Hematopoietic multipotent progenitor cell treated with erythropoietin and hydrocortisone succinate and interleukin-3 and kit ligand, for 8 days (in vitro differentiated cells): ENCODE measurements at places on chromosomes 16 and 17.
A peak's percentile ranks its signal among the peaks of the same experiment; 100 is the strongest.

- DNase-seq, result peak; percentile 52
Observed at GRCh38 chr17:82300707-82301270, 16.6 kb downstream of the CD7 start.

DNA sequence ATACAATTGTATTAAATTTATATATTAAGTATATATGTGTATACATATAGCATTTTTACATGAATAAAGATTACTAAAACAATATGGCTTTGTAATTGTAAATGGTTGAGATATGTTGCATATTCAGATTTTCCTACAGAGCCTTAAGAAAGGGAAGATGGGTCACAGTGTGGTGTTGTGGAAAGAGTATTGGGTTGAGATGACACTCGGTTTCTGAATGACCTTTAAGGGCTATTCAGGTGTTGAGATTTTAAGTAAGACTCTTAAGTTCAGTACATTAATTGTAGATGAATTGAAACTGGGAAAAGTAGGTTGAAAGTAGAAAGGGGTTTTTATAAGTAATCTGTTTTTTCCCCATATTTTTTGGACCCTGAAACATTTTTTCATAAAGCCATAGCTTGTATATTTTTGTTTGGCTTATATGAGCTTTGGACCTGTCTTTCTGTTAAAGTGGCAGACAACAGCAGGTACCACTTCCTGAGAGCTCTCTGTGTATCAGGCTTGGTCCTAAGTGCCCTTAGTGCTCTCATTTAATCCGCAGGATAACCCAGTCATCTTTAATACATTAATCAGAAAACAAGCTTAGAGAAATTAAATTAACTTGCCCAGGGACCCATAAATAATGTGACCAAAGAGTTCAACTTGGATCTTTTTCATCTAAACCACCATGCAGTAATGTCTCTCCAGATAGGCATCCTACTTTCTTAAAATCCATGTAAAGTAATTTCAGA, 48.5 kb upstream of the MRC2 start:
- DNase-seq, result no peak

DNA sequence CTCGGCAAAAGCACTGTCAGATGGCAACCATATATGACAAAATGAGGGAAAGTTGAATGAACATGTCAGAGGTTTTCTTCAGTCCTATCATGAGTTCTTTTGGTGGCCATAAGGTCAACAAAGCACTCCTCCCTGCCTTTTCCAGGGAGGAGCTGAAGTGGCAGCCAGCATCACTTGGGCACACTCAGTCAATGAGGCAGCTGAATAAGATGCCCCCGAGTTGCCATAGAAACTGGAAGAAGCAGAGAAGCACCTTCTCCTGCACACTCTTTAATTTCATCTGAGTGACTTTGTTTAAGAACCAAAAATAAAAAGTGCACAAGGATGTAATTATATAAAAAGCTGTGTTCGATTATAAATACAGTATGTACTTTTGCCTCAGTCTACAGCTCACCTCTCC, 16.0 kb downstream of the KCNJ2 start:
- no peak for DNase-seq

- DNase-seq, result peak; percentile 29
Observed at GRCh38 chr17:75153780-75154194, 525 bp downstream of the JPT1 start.

- DNase-seq, result no peak
Observed at GRCh38 chr17:37138571-37139120, 189.9 kb downstream of the AATF start.

GRCh38 chr17:58054641-58055040, 28.6 kb upstream of the DYNLL2 start:
- no peak for DNase-seq

DNA sequence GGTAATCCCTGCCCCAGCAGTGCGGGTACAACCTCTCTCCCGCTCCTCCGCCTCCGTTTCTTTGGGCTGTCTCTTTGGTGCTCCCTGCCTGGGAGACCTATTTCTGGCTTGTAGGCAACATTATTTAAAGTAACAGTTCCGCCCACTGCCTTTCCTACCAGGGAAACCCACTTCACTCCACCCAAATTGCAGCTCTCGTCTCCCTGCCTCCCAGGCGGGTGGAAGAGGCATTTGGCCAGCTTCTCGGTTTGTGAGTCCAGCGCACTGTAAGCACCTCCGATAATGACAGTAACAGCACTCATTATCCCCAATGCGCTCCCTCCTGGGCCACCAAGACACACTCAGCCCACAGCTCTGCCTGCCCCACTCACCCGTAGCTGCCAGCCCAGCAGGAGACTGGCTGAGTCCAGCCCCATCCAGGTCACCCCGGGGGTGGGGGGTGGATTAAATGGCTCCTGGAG, 165.1 kb upstream of the CDC42EP4 start:
- no peak for DNase-seq

- no peak for DNase-seq
Observed at GRCh38 chr17:3792481-3792880, 8.5 kb downstream of the ITGAE start.

- no peak for DNase-seq
Observed at GRCh38 chr17:43468691-43469139, 15.1 kb upstream of the DHX8 start.

- DNase-seq, result no peak
Observed at GRCh38 chr16:4675864-4676786, 17.2 kb upstream of the NUDT16L1 start.

- DNase-seq, result peak; percentile 18
Observed at GRCh38 chr17:15885770-15886169, 59.2 kb upstream of the ADORA2B start.

GRCh38 chr17:17024778-17025300, 17.4 kb upstream of the MPRIP start:
- no peak for DNase-seq

DNA sequence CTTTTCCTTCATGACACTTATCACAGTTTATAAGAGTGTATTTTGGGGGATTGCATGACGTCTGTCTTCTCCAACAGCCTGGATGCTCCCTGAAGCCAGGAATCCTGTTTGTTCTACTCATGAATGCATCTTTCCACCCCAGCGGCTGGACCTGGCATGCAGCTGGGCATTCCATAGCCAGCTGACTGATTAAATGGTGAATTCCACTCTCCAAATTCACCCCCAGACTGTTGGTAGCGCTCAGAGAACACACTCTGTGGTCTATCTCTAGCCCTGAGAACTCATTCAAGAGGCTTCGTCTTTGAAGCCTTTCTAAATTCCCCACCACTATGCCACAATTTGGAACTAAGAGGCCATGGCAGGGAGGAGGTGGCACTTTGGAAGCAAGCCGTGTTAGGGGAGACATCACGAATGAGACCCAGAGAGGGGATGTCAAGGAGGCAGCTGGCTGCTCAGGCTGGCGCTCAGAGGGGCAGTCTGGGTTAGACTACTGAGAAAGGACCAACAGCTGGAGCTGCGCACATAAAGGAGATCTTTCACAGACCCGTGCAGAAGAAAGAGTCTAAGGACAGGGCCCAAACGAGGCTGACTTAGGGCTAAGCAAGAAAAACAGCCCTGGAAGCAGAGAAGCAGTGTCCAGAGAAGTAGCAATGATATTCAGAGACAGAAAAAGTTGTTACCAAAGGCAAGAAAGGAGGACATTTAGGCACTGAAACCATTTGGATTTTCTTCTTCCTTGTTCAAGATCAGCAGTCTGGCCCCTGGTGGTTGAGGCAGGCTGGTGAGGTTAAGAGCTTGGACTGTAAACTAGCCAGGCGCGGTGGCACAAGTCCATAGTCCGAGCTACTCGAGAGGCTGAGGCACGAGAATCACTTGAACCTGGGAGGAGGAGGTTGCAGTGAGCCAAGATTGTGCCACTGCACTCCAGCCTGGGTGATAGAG, 42.4 kb upstream of the ZNF629 start:
- DNase-seq, result no peak

GRCh38 chr17:62627904-62628633, 599 bp downstream of the MRC2 start:
- DNase-seq, result no peak

DNA sequence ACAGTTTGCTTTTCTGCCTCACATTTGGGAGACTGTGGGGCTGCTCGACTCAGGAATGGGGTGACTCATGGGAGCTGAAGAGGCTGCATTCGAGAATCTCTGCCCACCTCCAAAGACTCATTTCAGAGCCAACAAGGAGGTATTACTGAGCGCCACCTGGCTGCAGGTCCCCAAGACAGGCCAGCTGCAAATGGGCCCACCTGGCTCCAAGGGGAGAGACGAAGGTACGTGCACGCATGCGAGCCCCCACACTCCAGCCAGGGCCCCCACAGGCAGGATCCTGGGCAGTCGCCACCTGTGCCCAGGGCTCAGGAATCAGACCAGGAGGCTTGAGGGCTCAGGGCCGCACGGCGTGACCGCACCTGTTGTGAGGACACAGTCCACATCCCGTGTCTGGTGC, 6.0 kb downstream of the HAGHL start:
- no peak for DNase-seq

DNA sequence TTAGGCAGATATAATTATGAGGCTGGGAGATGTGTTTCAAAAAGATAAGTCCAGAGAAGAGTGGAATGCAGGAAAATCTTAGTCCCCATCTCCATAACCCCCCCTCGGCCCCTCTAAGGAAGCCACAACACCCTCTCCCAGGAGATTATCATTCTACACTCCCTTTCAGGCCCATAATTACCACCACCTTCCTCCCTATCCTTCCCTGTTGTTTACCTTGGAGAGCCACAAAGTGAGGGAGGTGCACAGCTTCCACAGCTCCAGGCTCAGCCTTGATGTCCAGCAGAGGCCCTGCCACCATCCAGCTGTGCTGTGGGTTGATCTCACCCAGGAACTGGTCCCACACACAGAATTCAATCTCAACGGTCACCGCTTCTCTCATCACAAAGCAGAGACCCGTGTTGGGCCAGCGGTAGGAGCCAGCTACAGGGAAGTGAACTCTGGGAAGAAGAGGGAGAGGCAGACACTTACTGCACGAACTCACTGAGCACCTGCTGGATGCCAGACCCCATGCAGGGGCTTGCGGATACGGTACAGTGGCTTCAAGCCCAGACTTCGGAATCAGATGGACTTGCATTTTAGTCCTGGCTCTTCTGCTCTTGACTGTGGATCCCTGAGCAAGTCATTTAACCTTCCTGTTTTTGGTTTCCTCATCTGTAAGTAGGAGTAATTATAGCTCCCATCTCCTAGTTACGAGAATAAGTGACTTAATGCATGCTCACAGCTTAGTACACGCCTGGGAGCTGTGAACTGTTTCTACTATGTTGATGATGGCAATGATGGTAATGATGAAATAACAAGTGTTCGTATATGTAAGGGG, 44.1 kb downstream of the MIS12 start:
- no peak for DNase-seq

GRCh38 chr16:81590714-81591544, 146.3 kb downstream of the CMIP start:
- DNase-seq, result no peak

- DNase-seq, result peak; percentile 69
Observed at GRCh38 chr16:12646490-12647274, 157.0 kb downstream of the CPPED1 start.

DNA sequence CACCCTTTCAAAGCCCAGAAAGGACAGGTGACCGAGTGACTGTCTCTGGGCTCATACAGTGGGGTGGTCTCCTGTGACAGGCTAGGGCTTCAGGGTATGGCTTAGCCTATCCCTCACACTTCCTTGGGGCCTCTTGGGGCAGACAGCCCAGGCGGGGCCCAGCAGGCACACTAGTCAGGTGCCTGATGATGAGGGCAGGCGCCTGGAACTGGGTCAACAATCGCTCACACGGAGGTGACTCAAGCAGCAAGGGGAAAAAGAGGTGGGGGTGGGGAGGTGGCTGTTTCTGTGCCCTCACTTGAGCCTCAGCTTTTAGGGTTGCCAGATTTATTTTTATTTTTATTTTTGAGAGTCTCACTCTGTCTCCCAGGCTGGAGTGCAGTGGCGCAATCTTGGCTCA, 6.4 kb upstream of the GRN start:
- DNase-seq, result no peak

- no peak for DNase-seq
Observed at GRCh38 chr16:17076092-17076754, 394.5 kb downstream of the XYLT1 start.

DNA sequence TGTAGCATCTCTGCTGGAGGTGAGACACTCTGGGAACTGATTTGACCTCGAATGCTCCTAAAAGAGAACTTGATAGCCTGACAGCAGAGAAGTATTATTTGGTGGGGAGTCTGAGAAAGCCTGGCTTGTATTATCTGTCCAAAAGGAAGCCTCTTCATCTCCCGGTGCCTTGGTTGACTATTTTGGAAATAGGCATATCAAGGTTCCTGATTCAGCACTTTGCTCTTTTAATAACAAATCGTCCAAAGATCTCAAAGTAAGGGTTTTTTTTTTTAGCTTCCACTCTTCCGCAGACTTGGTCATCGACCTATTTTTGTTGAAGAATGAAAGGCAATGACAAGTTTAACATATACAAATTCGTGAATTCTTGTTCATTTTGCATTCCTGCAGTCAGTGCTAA, 14.8 kb downstream of the TMEM186 start:
- no peak for DNase-seq

GRCh38 chr16:47574091-47575054, 113.2 kb downstream of the PHKB start:
- no peak for DNase-seq

GRCh38 chr17:31171701-31172100, 76.9 kb downstream of the NF1 start:
- DNase-seq, result no peak

GRCh38 chr16:66609139-66609510, 4.6 kb downstream of the CMTM3 start:
- DNase-seq, result no peak

DNA sequence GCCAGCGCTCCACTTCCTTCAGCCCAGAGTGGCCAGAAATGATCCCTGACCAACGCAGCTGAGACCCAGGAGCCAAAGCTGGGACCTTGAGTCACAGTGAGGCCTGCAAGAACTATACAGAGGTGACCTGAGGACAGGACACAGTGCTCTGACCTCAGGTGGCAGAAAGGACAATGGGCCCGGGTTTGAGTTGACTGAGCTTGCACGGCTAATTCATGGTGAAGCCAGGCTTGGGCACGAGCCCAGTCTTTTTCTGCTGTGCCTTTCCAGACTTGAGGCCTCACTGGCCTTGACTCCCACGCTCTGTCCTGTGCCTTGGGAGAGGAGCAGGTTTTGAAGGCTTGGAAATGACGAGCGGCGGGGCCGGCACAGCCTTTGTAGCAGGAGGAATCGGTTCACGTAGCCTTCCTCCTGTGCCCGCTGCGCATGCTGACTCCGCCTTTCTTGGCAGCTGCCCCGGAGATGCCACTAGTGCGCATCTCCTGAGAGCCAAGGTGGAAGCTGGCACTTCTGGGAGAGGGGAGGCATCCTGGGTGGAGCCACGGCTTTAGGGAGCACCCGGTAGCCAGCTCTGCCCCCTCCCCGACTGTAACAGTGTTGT, 34.9 kb downstream of the NDEL1 start:
- DNase-seq, result no peak

DNA sequence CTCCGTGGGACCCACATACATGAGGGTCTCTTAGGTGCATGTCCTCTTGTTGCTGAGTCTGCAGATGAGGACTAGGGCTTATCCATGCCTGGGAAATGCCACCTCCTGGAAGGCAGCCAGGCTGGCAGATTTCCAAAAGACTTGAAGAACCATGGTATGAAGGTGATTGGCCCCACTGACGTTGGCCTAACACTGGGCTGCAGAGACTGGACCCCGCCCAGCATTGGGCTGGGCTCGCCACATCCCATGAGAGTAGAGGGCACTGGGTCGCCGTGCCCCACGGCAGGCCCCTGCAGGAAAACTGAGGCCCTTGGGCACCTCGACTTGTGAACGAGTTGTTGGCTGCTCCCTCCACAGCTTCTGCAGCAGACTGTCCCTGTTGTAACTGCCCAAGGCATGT, 38.2 kb upstream of the IL21R start:
- peak; percentile 93 for DNase-seq

GRCh38 chr16:1245452-1246020, 5.0 kb downstream of the TPSAB1 start:
- peak; percentile 57 for DNase-seq
